ENCODE measurements at places on chromosomes 12 and 14.
A peak's percentile ranks its signal among the peaks of the same experiment; 100 is the strongest.

DNA sequence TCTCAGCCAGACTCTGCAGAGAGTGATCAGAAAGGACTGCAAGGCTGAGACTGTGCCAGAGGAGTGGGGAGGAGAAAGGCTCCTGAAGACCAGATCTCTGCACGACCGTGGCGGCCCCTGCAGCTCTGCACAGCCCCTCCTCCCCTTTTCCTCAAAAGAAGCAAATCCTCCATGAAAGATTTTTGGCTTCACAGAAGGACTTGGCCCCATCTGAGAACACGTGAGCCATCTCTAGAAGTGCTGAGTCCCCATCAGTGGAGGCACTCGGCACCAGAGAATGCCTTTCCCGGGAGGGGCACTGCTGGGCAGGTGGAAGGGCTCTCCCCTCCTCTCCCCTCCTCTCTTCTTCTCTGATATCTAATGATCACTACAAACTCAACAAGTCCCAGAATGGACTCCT is 6.8 kb downstream of the FIGNL2 start:
- no peak for DNase-seq

GRCh38 chr12:104097954-104098353 is 33.6 kb downstream of the HCFC2 start:
- no peak for DNase-seq

DNA sequence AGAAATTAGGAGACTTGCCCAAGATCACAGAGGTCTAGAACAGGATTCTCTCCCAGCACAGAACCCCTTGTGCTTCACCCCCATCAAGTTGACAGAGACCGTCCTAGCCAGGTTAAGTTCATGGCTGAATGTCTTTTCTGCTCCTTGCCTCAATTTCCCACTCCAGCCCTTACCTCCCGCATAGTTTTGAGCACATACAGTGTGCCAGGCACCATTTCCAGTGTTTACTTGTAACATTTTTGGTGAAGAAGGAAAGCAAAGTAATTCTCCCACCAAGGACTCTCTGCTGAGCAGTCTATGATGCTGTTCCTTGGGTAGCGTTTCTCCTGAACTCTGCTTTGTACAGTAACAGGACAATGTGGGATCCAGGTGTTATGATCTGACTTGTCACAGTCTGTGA is 1.2 kb downstream of the ABHD4 start:
- DNase-seq = no peak

DNA sequence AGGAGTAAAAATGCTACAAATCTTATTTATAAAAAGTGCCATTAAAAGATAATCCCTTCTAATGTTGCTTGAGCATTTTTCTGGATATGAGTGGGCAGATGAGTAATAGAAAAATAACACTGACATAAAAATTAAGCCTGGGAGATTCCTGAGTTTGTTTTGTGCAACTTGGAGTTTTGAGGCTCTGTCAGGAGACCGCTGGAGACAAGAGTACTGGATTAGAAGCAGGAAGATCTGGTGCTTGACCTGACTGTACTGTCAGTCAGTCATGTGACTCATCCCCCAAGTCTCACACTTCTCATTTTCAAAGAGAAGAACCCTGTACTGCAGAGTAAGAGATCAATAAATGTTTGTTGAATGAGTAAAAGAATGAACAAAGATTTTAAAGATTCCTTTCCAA is 29.4 kb downstream of the ANO4 start:
- no peak for DNase-seq

- DNase-seq = no peak
These were observed 344 bp downstream of the SPTLC2 start for GRCh38 chr14:77616133-77616453.

DNA sequence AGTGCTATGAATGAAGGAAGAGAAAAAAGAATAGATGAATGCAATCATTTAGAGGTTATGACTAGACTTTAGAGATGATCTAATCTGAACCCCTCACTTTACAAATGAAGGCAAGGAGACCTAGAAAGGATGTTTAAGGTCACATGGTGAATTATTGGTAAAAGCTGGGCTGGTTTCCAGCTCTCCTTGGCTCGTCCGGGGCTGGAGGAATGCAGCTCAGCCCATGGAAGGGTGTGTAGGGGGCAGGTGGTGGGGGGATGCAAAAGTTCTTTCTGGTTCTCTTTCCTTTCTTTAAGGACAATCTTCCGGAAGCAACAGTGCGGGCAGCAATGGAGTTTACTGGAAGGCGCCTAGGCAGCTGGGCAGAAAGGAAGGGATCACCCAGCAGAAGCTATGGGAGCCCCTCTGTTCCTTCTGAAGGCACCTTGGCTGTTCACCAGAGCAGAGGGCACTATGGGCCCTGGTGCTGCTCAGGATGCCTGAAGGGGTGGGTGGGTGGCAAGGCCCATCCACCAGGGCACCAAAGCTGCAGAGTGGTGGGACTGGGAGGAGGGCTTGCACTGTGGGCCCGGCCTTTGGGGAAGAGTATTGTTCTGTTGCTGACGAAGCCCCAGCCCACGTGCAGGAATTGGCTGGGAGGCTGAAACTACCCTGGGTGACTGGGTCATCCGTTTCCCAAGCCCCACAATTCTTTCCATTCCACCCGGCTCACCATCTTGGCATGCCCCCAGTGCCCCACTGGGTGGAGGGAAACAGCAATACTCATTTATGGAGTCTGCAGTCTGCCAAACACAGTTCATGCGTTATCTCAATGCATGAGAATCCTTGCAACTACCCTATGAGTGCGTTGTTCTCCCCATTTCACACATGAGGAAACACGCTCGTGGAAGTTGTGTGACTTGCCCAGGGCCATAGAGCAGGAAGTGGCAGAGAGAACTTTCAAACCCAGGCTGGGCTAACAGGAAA is 78.2 kb downstream of the IRF2BPL start:
- DNase-seq = no peak

- no peak for DNase-seq
These were observed 5.5 kb downstream of the AQP2 start for GRCh38 chr12:49955899-49956662.

DNA sequence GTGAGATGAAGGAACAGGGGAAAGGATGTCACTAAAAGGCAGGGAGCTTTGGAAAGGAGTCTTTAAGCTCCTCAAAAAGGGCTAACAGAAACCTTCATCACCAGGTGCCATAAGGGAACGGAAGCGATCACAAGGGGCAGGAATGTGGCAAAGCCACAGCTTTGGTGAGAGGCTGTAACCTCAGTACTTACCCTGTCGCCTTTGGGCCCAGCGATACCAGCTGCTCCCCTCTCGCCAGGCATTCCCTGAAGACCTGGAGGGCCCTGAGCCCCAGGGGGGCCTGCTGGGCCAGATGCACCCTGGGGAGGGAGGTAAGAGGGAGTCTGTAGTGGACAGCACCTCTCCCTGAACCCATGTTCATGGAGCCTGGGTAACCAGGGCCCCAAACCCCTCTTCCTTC is 18.9 kb downstream of the TMEM106C start:
- DNase-seq = no peak

DNA sequence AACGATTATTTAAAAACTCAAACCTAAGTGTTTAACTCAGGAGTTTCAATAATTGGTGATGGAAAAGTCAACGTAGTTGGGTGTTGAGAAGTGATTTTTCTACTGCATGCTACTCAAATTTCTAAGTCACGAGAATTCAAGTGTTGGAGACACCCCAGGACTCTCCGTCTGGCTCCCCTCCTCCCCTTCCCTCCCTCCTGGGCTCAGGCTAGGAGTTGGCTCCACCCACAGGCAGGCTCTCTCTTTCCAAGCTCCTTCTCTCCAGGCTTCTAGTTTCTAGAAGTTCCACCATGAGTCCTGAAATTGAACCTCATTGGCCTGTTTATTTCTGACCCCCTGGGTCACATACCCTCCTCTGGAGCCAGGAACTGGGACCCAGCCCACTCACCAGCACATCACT is 73.0 kb downstream of the TMEM132D start:
- DNase-seq = no peak

- no peak for DNase-seq
These were observed 70.6 kb downstream of the PTHLH start for GRCh38 chr12:27901959-27902358.

- no peak for DNase-seq
These were observed 5.6 kb downstream of the SIX1 start for GRCh38 chr14:60643463-60644314.

DNA sequence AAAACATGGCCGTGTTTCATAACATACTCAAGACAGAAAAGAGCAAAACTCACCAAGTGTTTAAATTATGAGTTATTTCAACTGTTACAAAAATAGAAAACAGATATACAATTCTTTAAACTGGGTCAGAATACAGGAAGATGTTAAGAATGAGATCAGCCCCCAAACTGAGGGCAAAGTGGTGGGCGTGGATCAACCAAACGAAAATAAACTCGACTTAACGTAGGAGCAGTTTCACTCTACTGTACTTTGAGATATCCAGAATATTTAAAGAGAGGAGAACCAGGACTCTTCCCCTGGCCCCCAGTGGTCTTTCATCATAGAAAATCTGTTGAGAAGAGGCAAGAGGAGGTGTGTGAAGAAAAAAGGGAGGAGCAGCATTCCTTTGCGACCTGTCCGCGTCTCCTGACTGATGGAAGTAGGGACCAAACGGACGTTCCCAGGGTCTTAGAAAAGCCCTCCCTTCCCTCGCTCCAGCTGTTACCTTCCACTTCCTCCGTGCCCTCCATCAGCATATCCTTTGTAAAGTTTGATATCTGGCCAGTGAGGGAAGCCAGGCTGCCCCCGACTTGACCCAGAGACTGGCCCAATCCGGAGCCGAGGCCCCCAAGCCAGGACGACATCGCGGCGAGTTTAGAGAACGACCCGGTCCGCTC is 668 bp downstream of the TRIP11 start:
- DNase-seq = peak; percentile 45

- DNase-seq = no peak
These were observed 22.3 kb downstream of the SEL1L start for GRCh38 chr14:81511111-81511904.

DNA sequence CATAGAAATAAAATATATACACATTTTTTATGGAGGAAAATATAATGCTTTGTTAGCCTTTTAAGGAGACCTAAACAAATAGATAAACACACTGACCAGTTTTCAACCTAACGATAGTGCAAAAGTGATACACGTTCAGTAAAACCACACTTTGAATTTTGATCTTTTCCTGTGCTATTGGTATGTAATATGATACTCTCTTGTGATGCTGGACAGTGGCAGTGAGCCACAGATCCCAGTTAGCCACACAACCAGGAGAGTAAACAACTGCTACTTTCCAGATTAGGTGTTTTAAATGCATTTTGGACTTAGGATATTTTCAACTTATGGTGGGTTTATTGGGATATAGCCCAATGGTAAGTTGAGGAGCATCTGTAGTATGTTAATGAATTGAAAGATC is 243.1 kb downstream of the ERC1 start:
- DNase-seq = no peak

- no peak for DNase-seq
These were observed 18.8 kb downstream of the RMST start for GRCh38 chr12:97481428-97481827.

GRCh38 chr12:26027401-26027800 is 68.9 kb downstream of the RASSF8 start:
- DNase-seq = no peak
